ENCODE measurements at places on chromosomes 5 and 9.

- DNase-seq, result no peak
Measured at GRCh38 chr5:149646564-149646963, 65.3 kb downstream of the ARHGEF37 start.

DNA sequence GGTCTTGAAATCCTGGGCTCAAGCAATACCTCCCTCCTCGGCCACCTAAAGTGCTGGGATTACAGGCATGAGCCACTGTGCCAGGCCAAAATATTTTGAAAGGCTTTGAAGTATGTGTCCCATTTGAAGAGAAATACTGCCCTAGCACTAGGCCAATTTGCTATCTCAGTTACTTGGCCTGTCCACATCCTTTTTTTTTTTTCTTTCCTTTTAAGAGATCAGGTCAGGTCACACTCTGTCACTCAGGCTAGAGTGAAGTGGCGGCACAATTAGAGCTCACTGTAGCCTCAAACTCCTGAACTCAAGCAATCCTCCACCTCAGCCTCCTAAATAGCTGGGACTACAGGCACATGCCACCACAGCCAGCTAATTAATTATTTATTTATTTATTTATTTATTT is 84.2 kb downstream of the NR6A1 start:
- no peak for DNase-seq

DNA sequence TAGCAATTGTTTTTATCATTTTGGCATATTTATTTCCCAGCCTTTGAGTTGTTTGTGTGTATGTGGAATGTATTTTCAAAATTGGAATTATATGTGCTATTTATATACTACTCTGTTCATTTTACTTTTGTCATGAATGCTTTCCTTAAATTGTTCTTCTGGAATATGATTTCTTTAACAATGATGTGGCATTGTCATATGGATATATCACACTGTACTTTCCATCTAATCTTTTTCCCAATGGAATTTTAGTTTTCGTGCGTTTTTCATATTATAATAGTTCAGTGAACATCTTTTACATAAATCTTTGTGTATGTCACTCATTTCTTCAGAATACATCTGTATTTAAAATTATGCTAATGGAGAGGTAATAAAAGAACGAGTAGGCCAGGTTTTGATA is 980.1 kb upstream of the WWC1 start:
- DNase-seq, result no peak

DNA sequence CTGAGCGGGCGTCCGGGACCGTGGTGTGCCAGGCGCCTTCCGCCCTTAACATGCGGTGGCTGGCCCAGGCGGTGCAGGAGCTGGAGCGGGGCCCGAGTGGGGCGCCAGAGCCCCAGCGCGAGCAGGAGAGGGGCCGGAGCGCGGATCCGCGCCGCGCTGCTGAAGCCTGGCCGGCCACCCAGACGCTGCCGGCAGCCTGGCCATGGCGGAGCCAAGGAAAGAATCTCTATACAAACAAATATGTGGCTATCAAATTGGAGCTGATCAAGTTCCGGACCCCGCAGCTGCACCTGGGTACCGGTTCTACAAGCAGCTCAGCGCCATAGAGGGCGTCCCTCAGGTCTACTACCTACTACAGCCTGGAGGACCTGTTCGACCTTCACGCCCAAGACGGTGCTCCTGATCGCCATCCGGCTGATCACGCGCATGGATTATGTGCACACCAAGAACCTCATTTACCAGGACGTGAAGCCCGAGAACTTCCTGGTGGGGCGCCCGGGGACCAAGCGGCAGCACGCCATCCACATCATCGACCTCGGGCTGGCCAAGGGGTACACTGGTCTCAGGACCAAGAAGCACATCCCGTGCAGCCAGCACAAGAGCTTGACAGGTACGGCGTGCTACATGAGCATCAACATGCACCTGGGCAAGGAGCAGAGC is 55.8 kb downstream of the JAK2 start:
- no peak for DNase-seq

DNA sequence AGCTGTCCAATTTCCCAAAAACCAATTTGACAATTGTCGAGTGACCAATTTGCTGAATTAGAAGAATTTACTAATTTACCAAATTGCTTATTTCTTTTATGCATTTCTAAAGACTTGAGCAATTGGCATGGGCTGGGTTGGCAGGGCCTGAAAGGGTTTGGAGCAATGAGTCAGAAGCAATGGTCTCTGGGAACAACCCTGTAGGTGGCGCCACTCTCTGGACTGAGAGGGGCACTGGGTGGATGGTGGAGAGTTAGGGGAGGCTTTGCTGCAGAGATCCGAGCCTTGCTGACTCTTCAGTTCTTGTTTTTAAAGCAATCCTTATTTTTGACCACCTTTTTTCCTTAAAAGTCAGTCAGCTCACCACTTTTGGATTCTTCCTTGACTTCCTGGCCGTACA is 71.5 kb upstream of the RPS23 start:
- peak; percentile 34 for DNase-seq

DNA sequence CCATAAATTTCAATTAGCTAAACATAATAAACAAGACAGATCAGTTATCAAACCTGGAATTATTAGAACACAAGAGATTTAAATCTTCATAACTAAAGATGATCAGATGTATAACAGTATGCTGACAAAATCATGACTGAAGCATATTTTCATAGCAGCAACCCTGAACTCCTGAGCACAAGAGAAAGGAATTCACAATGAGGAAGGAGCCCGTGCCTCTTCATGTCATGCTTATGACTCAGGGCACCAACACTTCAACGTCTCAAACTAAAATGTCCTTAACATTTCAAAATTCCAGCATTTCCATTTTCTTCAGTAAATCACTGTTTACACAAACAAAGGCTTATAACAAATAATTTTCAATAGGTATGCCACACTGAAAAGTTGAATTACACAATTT is 6.7 kb downstream of the AP3B1 start:
- no peak for DNase-seq

DNA sequence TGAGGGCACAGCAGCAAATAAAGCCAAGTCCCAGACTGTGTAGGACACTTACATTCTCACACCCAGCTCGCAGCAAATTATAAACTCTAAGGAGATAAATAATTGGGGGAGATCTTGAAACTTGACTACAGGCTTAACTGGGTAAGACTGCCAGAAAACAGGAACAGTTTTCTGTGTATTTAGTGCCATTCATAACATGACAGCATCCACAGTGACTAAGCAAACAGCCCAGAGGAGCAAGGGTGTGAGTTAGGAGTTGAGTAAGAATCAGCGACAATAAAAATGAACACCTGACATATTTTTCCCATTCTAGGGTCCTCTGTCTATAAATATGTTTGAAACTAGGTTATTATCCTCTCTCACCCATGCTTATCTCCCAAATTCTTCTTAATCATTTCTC is 370.9 kb upstream of the WWC1 start:
- peak; percentile 52 for DNase-seq

DNA sequence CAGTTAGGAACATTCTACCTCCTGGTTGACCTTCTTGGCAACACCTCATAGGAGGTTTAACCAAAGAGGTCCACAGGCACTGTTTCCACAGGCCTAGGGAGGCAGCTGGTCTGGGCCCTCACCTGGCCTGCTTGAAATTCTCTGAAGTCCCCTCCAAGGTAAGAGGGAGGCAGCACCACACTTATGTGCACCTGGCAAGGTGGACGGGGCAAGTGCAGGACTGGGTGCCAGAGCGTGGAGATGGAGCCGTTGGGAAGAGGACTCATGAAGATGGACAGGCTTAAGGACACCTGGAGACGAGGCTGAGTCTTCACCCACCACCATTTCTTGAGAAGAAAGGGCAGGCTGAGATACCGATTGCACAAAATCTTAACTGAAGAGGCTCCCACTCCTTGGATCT is 6.6 kb upstream of the BARHL1 start:
- no peak for DNase-seq

DNA sequence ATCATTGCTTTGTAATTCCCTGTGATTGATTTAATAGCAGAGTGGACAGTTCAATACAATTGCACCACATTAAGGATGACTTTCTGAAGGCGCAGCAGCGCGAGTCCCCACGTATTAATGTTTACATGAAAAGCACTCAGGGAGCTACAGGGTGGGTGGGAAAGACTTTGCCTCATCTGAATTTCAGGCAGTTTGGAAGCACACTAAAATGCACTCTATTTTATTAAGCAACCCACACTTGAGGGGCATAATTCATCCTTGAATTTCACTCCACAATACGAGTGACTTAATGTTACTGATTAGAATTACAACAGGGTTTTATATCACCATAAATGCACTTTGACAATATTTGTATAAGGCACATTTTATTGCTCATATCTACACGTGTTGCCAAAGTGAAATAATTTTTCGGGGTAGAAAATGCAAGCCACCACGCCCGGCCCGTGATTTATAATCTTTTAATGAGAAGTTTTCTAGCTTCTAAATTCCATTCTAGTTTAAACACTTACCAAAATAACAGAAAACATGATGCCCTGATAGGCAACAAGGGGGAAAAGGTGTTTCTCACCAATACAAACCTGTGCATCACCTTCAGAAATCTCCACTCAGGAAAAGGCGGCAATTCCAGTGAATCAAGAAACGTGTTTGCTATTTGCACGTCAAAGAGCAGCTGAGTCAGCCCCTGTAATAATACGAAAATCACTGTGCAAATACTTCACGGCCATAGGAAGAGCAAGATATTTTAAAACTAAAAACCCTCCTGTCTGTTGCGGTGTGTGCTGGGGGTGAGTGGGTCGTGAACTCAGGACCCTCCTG is 40.5 kb downstream of the IRX4 start:
- DNase-seq, result no peak

GRCh38 chr5:172833686-172834414 is at the start of gene ERGIC1:
Gene ERGIC1, plus strand, starts transcription at chr5:172834251. Its CDS starts 163 bp downstream, at chr5:172834414.
- peak; percentile 64 for DNase-seq

- DNase-seq, result no peak
Measured at GRCh38 chr9:126612326-126612812, 1.4 kb upstream of the LMX1B start.

DNA sequence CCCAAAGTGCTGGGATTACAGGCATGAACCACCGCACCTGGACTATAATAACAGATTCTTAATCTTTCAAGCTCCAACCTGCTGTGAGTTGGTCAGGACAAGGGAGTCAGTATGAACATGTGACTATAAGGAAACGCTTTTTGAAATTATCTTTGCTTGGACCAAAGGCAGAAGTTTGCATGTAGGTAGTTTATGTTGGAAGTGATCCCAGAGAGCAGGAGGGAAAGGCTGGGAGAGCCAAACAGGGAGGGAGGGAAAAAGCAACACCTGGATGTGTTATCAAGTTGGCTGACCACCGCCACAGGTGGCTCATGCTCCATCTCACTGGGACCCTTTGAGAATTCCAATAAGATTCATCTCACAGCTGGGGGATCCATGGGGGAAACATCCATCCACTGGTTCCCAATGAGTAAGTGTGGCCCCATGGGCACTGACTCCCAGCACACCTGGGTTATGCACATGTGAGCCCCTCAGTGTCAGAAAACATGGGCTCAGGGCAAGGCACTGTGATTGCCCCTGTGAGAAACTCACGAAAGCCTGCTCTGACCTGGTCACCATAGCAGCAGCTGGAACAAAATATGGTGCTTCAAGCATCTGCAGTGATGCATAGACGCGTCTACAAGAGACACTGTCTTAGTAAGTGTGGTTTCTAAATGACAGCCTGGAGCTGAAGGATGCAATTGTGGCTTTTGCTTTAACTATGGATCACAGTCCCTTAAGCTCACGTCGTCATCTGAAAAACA is 62.1 kb downstream of the ARSB start:
- no peak for DNase-seq

DNA sequence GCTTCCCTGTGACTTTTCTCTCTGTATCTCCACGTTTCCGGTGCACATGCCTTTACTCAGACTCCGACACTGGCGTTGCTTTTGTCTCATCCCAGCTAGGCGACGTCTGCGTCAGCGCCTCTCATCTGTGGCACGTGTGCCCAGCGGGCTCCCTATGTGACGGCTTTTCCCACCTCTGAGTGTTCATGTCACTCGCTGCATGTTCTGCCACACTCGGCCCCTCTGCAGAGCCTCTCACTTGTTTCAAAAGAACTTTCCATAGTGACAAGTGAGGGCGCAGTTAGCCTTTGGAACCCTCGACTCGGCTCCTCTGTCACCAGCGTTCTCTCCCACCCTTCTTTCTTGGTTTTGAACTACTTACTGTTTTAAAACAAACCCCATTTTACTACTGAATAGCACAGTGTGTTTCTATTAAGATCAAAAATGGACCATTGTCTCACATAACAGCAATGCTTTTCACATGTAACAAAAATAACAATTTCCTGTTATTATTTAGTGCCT is 113.4 kb upstream of the CACNA1B start:
- DNase-seq, result no peak

- no peak for DNase-seq
Measured at GRCh38 chr5:78003919-78004318, 227.8 kb upstream of the TBCA start.

DNA sequence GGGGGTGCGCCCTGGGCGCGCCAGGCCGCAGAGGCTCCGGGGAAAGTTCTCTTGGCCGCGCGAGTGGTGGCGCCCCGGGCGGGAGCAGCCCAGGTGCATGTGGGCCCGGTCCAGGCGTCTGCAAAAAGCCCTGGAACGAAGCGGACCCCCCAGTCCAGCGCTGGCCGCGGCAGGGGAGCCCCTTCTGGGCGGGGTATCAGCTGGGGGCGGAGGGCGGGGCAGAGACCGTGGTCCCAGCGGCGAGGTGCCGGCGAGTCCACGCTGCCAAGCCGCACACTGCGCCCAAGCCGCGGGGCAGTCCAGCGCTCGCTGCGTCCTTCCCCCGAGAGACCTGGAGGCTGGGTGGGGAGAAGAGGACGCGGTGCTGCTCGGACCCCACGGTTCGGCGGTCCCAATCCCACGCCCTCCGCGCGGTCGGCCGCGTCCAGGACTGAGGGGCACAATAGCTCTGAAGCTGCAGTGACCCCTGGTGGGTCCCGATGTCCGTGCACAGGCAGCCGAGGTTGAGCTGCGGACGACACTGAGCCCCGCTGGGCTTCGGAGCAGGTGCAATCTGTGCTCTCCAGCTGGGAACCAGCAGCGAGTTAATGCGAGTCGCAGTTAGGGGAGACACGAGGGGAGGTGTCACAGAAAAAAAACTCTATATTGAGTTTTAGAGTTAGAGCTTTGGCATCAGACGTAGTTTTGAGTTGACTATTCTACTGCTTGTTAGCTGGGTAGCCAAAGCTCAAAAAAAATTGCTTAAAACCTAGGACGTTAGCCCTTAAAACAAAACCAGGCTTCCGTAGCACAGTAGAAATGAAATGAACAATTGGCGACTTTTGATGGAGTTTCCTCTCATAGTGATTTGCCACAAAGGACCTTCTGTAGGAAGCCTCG is 1.1 kb upstream of the EPB41L4A start:
- DNase-seq, result peak; percentile 89
